ENCODE measurements at places on chromosomes 13 and 19.

GRCh38 chr13:24052547-24053518, 107.7 kb upstream of the SPATA13 start:
- DNase-seq, result no peak

GRCh38 chr19:6253954-6254733, 25.6 kb downstream of the MLLT1 start:
- DNase-seq, result no peak

GRCh38 chr13:31242916-31243315, 43.1 kb downstream of the B3GLCT start:
- no peak for DNase-seq

DNA sequence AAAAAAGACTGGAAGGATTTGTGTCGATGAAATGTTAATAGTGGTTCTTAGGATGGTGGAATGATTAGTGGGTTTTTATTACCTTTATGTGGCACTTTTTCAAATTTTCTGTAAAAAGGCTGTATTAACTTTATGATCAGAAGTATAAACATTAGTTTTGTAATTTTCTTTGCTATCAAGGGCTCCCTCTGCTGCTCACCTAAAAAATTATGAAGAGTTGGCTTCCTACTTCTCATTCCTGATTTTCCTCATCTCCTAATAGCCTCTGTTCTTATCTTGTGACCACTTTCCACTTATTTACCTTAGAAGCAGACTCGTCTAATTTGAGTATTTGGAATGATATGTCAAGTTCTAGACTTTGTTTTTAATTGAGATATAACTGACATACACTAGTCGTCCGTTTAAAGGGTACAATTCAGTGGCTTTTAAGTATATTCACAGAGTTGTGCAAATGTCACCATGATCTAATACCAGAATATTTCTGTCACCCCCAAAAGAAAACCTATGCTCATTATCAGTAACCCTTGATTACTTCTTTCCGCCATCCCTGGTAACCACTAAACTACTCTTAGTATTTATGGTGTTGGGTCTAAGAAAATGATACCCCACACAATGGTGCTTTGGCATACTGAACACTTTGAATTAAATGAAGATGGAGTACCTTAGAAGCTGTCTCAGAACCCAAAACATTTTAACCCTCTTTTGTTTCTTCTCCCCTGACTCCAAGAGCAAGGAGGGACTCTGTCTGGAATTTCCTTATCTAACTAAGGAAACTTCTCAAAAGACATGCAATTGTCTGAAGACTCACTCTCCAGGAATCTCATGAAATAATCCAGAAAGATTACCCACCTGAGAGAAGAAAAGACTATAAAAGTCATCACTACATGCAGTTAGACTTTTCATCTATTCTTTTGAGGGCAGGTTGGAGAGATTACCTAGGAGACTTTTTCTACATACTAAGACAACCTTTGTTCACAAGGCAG, 311.3 kb downstream of the DLEU7 start:
- DNase-seq, result no peak

- no peak for DNase-seq
Observed at GRCh38 chr13:95800436-95800835, 123.5 kb downstream of the DNAJC3 start.

DNA sequence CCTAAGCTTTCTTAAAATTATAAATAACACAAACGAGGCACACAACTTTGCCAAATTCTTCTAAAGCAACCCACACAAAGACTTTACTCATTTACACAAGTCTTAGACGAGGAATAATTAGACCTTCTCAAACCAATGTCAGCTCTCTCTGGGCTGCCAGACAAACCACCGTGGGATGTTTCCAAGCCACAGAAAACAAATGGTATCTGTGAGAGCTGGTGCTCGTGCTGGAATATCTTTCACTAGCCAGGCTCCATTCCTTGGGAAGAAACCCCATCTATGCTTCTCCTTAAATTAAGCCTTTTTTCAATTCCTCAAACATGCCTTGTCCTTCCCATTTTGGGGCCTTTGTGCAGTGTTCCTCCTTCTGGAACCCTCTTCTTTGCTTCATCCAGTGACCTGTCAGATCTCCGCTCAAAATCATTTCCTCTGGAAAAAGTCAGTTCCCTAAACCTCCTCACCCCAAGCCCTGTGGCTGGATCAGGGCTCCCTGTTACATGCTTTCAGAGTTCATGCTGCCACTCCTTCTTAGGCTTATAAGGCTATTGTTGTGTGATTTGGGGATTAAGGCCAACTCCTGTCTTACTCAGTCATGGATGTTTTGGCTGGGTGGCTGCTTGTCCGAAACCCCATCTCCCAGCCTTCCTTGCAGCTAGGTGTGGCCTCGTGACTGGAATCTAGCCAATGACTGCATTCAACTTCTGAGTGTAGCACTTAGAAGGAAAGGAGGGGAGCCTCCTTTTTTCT, 64.2 kb upstream of the GTF2F2 start:
- no peak for DNase-seq

GRCh38 chr13:20182231-20182846, 10.4 kb downstream of the GJB2 start:
- no peak for DNase-seq

DNA sequence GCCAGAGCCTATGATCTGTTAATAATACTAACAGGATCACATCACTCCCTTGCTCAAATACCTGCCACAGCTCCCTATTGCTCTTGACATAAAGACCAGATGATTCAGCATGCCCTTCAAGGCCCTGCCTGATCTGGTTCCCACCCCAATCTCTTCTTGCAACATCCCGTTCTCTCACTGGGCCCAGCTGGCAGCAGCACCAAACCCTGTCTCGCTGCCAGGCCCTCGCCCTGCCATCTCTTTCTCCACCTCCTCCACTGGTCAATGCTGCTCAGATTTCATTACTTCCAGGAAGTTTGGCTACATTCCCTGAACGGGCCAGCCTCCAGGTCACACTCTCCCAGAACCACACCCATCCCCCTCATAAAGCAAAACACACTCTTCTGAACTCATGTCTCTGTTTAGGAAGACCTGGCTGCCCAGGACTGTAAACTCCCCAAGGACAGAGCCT, 8.6 kb upstream of the BCAT2 start:
- DNase-seq, result no peak

- no peak for DNase-seq
Observed at GRCh38 chr19:34305221-34306083, 51.1 kb downstream of the GARRE1 start.

DNA sequence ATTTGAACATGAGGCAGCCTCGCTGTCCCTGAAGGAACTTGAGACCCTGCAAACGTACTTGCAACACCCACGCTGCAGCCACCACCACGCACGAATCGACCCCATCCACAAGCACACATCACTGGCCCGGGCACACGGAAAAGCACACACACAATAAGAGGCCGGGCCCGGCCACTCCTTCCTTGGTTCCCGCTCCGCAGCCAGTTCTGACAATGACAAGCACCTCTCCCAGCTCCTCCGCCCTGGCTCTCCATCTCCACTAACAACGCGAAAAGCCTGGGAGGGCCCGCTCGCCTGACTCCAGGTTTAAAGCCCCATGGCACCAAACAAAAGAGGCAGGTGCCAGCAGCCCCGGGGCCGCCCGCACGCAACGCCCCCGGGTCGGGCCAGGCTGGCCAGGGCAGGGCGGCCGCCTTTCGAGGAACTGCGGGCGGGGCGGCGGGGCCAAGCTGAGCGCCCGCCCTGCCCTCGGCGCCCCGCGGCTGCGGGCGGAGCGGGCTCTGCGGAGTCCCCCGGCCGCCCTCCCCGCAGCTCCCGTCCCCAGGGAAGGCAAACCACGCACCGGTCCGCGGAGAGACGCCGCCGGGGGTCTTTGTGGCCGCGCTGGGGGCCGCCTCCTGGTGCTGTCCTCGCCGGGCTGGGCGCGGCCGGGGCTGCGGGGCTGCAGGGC, 495 bp downstream of the DCLK1 start:
- no peak for DNase-seq

DNA sequence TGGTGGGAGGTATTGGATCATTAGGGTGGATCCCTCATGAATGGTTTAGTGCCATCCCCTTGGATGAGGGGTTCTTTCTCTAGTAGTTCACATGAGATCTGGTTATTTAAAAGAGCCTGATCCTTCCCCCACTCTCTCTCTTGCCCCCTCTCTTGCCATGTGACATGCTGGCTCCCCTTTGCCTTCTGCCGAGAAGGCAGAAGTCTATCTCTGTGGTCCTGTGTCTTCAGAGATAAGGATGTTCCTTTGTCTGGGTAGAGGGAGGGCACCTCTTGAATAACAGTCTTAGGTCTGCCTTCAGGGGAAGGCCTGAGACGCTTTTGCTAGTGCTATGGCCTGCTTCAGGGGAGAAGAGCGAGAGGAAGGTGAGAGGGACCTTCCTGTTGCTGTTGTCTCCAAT, 2.0 kb upstream of the ZDHHC20 start:
- no peak for DNase-seq

- no peak for DNase-seq
Observed at GRCh38 chr13:44231786-44232516, 141.7 kb upstream of the SERP2 start.

- DNase-seq, result no peak
Observed at GRCh38 chr13:32759152-32759551, 172.9 kb downstream of the PDS5B start.

DNA sequence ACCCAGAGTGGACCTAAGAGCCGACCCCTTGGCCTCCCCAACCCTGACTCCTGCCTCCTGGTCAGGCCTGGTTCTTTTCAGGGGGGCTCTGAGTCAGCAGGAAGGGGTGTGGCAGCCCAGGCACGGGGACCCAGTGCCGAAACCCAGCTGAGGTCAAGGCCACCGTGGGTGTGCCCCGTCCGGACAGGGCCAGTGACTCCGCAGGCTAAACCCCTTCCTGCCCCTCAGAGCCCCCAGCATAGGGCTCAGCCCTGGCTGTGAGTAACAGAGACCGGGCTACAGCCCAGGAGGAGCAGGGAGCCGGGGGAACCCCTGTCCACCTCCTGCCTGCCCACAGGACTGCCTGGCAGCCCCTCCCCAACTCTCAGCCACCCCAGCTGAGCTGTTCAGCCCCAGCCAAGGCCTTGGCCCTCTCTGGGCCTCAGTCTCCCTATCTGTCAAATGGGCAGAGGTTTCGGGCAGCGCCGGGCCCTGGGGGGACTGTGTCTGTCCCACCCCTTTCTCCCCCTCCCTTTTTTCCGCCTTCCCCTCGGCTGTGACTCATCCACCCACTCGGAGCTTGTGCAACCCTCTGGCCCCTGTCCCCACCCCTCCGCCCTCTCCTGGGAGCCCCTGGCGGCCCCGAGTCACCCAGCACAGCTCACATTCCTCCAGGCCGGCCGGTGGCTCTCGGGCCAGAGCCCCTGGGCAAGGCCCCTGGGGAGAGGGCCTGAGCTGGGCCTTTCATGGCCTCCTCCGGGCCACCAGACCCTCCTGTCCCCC, 8.6 kb downstream of the ZBTB7A start:
- DNase-seq, result no peak

- no peak for DNase-seq
Observed at GRCh38 chr13:85347251-85347650, 452.0 kb downstream of the SLITRK6 start.

DNA sequence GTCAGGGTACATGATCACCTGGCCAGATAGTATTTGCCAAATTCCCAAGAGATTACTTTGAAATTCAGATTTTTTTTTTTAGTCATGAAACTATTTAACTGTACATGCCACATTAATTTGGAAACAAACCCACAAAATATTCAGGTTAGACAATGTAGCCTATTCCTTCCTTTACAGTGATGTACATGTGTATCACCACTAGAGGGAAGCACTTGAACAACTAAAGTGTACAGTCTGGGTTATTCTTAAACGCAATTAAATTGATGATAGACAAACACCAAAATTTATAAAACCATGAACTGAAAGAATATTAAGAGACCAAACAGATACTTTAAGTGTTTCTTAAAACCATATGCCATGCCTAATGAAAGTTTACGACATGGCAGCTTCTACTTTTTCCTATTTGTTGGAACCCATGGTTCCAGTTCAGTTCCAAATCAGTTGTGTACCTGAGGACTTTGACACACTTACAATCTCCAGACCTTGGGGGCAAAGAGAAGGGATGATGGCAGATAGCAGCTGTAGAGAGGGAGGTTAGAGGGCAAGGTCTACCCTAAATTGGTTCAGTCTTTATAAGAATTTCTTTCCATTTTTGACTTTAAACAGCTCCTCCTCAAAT, 52.8 kb downstream of the TNFSF13B start:
- DNase-seq, result no peak
